Hematopoietic multipotent progenitor cell treated with erythropoietin and hydrocortisone succinate and interleukin-3 and kit ligand, for 4 days (in vitro differentiated cells): ENCODE measurements at places on chromosomes 5 and 9.
A peak's percentile ranks its signal among the peaks of the same experiment; 100 is the strongest.

DNA sequence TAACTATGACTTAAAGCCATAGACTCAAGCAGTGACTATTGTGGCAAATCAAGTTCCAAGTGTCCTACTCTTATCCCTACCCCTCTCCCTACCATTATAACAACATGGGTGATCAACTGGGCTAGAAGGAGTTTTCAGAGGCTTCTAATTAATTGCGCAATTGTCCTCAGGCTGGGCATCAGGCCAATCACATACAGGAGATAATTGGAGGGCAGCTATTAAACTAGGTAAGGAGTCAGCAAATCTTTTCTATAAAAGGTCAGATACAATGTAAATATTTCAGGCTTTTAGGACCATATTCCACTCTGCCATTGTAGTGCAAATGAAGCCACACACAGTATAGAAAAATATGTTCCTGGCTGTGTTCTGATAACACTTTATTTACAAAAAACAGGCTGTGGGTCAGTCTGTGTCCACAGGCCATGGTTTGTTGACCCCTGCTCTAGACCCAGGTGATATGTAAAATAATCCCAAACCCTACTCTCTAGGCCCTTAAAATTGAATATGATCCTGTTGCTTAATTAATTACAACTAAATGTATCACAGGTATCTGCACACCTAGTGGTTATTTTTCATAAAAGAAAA, 141.4 kb upstream of the PIK3R1 start:
- DNase-seq: peak; percentile 16

DNA sequence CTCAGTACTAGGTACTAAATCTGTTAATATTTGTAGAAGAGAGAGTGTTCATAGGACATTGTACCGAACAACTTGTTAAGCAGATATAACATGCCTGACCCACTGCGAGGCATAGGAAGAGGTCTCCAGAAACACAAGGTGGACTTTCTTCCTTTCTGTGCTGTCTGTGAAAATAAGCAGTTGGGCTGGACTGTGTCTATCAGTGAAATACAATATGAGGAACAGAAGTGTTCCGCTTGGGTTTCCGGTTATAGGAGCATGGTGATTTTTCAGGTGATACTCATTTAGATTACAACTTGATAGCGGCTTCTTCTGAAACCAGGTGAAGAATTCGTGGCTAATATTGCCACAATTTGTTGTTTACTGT, 60.9 kb upstream of the TLR4 start:
- DNase-seq: peak; percentile 8

- no peak for DNase-seq
Observed at GRCh38 chr5:143347698-143348344, 55.7 kb downstream of the NR3C1 start.

GRCh38 chr5:82422001-82422740, 144.0 kb upstream of the RPS23 start:
- no peak for DNase-seq

DNA sequence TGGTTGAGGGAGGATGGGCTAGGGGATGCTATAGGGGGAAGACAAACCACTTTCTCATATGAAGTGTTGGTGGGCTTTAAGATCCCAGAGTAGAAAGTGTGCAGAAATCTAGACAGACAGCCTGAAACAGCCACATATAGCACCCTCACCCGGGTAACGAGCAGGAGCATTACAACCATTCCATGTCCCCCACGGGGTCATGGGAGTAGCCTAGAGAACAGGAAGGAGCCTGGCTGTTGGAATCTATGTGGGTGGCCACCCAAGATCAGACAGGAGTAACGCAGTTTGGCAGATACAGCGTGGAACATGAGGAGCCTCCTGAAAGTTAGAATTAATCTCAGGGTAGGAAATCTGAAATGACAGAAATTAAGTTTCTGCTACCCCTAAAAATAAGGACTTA, 146.1 kb upstream of the RAI14 start:
- DNase-seq: no peak

- no peak for DNase-seq
Observed at GRCh38 chr9:118529624-118530214, 825.5 kb downstream of the TLR4 start.

DNA sequence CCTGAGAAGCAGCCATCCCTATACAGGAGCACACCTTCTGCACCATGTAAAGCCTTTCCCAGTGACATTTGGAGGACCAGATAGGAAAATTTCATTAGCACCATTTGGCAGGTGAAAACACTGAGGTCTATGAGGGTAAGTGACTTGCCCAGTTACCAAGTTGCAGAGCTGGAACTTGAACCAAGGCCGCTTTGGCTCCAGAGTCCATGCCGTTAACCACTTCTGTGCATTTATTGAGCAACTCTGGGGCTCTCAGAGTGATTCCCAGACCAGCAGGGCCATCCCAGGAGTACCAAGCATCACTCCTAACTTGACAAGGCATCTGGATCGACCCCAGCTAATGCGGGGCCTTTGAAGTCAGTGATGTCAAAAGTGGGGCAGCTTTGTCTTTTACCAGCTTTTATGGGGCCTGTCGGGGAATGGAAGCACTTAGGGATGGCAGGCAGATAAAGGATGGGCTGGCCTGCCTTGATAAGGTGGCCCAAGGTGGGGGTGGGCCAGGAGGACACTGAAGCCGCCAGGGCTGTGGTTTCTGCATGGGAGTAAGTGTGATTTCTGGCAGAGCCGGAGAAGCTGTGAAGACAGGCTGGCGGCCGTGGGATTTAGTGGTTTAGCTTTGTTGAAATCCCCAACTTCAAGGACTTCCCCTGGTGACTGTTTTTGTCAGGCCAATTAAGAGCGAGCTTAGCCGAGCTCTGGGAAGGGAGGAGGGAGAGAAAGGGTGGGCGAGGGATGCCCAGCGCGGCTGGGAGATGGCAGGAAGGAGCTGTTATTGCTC, 127.3 kb downstream of the MACROH2A1 start:
- peak; percentile 94 for DNase-seq

DNA sequence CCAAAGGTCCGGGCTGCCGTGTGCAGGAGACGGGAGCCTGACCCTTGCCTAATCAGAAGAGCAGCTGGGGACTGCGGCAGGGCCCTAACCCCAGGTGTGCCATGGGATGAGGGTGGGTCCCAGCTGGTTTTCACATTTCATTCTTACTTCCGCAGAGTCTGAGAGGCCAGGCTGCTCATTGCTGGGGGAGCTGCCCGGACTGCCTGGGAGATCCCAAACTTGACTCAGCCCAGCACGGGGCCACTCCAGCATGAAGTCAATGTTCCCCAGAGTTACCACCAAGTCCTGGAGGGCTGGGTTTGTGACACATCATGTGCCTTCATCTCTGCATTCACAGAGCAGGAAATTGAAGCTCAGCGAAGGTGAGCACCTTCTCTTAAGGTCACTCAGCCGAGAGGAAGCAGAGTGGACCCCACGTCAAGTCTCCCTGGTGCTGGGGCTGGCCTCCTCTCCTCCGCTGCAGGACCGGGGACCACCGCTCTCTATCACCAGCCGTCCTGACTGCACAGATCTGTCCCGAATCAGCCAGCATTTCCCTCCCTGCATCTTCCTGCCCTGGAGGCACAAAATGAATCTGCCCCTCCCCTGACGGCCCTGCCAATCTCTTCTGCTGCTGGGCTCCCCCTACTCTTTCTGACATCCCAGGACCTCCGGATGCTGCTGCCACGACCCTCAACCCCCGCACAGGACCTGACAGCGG, 54.6 kb upstream of the PHYKPL start:
- DNase-seq: no peak

DNA sequence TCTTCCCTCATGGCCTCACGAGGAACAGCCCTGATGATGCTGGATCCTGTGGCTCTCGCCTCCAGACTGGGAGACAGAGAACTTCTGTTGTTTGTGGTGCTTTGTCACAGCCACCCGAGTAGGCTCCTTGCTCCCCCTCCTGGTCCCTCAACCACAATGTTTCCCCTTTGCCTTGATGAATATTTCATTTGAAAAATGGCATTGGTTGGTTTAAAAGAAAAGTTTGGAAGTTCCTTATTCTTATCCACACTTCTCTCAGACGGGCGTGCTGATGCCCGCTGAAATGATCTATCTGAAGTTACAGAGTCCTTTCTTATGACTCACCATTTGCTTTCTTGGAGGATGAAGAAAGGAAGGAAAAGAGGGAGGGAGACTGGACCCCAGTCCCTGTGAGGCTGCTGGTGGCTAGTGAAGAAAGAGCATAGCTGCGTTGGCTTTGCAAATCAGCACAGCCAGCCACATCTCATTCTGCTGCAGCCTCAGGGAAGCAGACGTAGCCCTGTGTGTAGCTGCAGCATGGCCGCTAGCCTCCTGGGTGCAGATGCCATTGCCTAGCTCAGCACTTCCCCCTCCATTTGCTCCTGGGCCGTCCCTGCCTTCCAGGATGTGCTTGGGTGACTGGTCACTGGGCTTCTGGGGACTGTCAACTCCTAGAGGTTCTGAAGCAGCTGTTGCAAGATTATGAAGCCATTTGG, 185.9 kb downstream of the ERCC6L2 start:
- DNase-seq: peak; percentile 88

- DNase-seq: peak; percentile 77
Observed at GRCh38 chr9:131776473-131776872, 36.6 kb upstream of the RAPGEF1 start.

- no peak for DNase-seq
Observed at GRCh38 chr9:36938617-36939016, 95.5 kb downstream of the PAX5 start.

DNA sequence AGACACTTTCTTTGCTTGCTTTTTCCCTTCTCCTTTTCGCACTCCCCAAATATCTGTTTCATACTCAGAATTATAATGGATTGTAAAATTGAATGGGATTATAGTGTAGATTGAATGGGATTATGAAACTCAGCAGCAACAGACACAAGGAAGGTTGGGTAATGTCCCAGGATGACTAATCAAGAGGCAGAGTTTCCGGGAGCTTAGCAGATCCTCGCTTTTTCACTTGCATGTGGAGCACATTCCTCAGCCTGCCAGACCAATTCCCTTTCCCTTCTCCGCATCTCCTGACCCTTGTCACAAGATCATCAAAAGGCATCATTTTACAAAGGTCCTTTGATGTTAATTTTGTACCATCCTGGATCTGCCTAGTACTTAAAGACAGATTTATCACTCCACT, 55.1 kb upstream of the SLC1A1 start:
- no peak for DNase-seq

DNA sequence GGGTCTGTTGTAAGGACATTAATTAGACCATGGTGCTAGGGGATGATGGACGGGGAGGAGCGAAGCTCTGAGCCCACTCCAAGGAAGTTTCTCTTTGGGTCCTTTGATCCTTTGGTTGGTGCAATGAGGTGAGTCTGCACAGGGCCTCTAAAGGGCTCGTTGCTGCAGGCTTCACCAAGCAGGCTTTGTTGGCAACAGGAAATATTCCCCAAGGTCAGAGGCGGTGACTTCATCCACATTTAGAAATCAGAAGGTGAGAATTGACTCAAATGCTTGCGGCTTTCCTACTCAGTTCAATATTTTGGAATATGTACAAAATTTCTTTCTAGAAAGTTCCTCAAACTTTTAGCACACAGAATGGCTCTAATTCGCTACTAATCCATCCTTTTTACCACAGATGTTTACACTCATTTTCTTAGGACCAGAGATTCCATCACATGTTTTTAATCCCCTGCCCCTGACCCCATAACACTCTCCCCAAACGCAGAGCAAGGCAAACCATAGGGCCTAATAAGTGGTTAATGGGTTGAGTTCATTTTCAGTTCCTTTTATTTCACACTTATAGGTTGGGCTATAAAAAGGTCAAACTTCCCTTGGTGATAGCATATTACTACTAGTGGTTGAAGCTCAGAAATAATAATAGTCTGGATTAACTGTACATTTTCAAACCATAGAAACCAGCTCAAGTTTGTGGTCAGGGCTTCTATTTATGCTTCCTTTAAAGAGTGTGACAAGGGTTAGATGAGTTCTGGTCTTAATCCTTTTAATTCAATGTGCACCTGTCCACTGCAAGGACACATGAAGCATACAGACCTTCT, 37.3 kb upstream of the TMEM252 start:
- no peak for DNase-seq

DNA sequence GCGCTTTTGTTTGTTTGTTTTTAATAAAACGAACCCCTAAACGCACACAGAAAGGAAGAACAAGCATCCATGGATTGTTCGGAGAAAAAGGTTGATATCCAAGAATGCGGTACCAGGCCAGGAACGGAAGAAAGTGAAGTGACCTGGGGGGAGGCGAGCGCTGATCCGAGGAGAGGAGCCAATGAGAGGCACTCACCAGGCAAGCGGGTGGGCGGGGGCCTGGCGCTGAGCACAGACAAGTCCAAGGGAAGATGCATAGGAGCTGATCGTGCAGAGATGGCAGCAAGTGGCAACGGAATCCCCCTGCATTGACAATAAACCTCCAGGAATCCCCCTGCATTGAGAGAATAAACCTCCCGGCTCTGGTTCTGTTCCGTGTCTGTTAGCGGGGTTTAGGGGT, 8.4 kb downstream of the OBP2B start:
- DNase-seq: no peak

DNA sequence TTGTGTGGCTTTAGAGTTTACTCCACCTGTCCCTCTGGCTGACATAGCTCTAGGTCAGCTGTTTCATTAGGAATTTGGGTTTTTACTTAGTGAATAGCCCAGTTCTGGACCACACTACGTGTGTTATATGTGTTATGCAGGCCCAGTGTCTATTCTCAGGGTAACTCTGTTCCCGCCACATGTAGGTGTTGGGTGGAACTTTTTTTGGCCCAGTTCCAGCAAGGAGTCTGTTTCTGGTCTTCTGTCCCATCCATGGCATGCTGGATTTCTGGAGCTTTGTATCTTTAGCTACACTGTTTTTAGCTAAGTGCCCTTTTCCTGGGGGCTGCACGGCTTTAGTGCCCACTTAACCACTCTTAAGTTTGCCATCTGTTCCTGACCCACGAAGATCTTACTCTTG, 15.5 kb downstream of the RMI1 start:
- DNase-seq: no peak

DNA sequence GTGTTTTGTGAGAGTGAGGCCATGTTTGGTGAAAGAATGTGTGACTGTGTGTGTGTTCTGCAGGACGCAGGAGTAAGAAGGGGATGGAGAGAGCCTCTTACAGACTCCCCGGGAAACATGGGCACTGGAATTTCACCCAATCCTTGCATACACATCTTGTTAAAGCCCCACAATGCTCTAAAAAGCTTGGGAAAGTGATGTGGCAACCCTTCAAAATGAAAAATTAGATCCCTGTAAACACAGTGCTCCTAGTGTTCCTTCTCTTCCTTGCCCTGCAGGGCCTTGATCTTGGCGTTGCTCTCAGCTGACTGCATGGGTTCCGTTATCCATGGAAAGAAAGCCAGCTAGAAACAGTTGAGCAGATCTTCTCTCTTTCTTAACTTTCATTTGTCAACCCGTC, 701.7 kb downstream of the SEMA5A start:
- DNase-seq: no peak

DNA sequence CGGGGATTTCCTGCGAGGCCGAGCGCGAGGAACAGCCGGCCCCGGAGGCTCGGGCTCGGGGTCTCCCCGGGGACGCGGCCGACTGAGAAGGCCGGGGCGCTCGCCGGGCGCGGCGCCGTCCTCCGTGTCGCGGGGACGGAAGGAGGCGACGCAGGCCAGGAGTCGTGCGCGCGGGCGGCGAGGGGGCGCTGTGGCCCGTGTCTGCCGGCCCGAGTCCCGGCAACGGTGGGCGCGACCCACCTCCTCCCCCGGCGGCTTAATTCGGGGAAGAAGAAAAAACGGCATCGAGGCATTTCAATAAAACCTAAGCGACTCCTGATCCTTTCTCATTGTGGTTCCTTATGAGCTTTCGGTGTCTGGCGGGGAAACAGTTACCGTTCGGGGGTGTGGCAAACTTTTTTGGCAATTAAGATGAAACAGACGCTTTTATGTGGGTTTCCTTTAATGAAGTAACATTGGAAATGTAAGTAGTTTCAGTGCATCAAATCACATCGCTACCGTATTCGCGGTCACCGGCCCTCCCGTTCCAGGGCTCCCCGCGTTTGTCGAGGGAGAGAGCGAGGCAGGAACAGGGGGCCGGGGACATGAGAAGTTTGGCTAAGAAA, 3.7 kb upstream of the IRX2 start:
- no peak for DNase-seq

- DNase-seq: no peak
Observed at GRCh38 chr5:156893517-156893916, 43.4 kb downstream of the PPP1R2B start.
